ENCODE measurements at places on chromosomes 1 and 21. TPM values are rescaled to one million over a fixed set of nuclear protein-coding genes. Genes with fewer than 3 reads are reported as not detected.

The HIVEP3 gene
- total RNA-seq = 13.6 TPM

The GBP3 gene
- total RNA-seq = 2.4 TPM

The PLA2G2A gene
- total RNA-seq = 0.36 TPM

- DNase-seq = no peak
Observed at GRCh38 chr1:84122780-84123382, 21.2 kb upstream of the PRKACB start.

GRCh38 chr1:21647431-21648351 lies 21.5 kb downstream of the RAP1GAP start:
- DNase-seq = no peak

DNA sequence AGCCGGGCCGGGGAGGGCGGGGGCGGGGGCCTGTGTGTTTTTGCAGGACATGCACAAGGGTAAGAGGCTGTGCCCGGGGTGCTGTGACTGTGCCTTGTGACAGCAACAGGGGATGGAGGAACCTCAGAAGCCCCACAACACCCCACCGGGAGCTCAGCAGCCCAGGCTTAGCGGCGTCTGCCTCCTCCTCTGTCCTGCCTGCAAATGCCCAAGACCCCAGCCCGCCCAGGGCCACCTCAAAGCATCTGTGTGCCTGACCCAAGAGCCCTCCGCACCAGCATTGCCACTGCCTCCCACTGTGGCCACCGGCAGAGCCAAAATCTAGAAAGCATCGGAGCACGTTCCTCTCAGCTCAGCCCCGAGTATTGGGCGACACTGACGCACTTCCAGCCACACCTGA lies 2.7 kb upstream of the ACTRT2 start:
- DNase-seq = no peak

DNA sequence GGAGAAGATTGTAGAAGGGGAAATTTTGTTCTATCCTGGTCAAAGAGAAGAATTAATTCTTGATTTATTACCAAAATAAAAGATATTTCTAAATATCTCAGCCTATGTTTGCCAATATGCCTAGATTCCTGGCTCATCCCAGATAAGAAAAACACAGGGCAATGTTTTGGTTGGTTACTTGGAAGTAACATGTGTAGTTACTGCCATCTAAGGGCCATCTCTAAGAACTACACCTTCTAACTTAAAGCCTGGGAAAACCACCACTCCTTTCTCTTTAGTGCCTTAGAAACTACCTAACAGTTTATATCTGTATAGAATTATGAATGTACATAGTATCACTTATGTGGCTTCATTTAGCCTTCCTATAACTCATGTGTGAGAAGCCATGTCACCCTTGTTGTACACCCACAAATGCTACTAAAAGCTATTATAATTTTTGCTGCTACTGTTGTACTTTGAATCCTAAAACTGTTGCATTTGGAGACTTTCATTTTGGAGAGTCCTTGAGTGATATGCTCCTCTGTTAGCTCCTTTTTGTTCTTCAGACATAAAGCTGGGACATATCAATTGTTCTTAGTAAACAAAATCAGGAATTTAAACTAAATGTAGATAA lies 4.5 kb downstream of the AIM2 start:
- no peak for DNase-seq

The DNALI1 gene
- not detected for total RNA-seq

DNA sequence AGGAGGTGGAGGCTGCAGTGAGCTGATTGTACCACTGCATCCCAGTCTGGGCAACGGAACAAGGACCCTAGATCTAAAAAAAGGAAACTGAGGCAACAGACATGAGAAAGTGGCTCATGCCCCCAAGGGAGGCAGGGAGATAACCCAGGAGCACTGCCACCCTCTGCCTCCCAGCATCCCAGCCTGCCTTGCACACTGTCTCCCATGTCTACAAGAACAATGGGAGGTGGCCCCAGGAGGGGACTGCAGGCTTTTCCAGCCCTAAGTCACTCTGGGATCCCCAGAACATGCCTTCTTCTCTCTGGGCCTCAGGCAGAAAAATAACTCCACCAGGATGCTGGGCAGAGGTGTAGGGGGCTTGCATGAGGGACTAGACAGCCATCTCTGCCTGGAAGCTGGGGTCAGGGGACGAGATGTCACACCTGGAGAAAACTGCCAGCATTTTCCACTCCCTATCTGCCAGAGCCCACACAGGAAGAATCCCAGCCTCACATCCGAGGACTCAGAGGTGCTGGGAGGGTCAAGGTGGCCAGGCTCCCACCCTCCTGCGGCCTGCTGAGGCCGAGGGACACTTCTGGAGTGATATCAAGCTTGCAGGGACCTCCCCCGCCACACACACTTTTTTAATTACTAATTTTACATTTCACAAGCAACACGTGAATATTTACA lies 21.4 kb downstream of the RUNX3 start:
- no peak for DNase-seq

GRCh38 chr1:207848234-207848633 lies 62.7 kb downstream of the CD34 start:
- DNase-seq = no peak

DNA sequence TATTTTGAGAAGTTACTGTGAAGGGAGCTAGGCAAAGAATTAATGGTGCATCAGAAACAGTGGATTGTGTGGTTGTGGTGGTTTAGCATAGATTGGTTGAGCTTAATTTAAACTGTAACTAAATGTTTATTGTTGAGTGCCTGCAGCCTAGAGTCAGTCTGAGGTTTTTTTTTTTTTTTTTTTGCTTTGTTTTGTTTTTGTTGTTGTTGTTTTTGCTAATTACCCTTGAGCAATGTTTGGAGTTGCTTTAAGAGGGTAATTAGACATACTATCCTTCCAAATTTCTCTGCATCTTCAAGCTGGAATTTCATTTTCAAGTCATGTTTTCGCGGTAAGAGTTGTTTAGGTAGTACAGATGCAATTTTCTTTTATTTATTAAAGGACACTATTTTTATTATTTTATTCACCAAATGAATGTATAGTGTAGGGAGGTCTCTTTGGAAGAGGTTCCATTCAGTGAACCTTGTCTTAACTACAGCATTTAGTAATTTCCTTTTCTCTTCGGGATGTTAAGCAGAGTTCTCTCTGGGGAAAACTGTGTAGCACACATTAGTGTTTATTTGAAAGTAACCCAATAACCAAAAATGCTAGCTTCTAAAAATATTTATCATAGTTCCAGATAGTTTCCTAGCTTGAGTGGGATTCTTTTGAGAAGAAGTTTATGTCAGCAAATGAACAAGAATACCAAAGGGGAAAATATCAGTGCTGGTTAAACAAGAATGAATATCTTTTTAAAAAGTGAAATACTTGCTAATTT lies 82.3 kb downstream of the CLIC4 start:
- DNase-seq = no peak

DNA sequence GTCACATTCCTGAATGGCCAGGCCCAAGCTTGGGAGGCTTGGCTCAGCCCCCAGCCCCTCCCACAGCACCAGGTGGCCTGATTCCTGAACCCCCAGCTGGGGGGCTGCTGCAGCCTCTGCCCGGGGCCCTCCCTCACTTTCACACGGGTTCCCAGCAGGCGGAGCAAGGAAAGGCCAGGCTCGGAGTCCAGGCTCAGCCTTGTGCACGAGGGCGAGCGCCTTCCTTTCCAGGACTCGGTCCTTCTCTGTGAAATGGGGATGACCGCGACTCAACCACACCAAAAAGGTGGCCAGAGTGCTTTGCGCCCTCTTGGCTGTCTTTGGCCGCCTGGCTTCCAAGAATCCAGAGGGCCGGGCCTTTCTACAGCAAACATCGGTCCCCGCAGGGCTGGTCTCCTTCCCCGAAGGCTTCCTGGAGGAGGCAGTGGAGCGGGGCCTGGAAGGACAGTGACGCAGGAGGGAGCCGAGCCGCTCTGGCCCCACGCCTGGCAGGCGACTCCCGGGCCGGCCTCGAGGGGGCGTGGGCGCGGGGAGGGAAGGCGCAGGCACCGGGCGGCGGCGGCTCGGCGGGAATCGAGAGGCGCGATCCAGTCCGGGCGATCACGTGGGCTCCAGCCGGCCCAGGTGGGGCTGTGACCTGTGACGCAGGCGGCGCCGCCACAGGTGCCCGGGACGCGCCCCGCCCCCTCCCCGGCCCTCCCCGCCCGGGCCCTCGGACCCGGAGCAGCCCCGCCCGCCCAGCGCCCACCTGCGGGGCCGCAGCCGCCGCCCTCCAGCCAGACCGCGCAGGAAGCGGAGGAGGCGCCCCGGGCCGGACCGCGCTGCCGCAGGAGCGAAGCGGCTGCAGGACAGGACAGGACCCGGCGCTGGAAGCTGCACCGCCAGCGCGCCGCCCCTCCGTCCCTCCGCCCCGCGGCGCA lies at the start of gene ARHGEF16:
ARHGEF16 (plus strand) TSS at position 775 of the 920 bp plus-strand sequence. CDS start 8,420 bp downstream, outside the sequence.
- DNase-seq = no peak

The GABRD gene
- total RNA-seq = not detected

- no peak for DNase-seq
Observed at GRCh38 chr1:196178083-196178635, 430.1 kb downstream of the KCNT2 start.

- no peak for DNase-seq
Observed at GRCh38 chr1:7632176-7632575, 138.9 kb upstream of the VAMP3 start.

- peak; percentile 35 for DNase-seq
Observed at GRCh38 chr1:201511941-201512539, 5.1 kb upstream of the CSRP1 start.

- DNase-seq = no peak
Observed at GRCh38 chr1:197842646-197843045, 59.8 kb upstream of the C1orf53 start.

GRCh38 chr1:227775841-227776240 lies 39.6 kb upstream of the PRSS38 start:
- no peak for DNase-seq

The CATSPER4 gene
- total RNA-seq = not detected

DNA sequence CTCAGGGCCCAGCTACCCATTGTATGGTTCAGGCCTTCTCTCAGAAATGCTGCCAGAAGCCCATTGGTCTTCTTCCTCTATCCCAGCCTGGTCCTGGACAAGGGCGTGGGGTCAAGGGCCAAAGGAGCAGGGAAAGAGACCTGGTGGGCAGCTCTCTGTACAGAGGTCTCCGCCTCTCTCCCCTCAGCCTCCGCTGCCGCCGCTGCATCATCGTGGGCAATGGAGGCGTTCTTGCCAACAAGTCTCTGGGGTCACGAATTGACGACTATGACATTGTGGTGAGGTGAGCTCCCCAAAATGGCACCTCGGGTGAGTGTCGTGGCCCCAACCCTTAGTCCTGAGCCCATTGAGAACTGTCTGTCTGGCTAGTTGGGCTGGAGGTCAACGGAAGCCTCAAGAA lies 34.6 kb upstream of the ARTN start:
- no peak for DNase-seq

The IGSF3 gene
- 18.0 TPM for total RNA-seq

The FAM163A gene
- total RNA-seq = not detected

DNA sequence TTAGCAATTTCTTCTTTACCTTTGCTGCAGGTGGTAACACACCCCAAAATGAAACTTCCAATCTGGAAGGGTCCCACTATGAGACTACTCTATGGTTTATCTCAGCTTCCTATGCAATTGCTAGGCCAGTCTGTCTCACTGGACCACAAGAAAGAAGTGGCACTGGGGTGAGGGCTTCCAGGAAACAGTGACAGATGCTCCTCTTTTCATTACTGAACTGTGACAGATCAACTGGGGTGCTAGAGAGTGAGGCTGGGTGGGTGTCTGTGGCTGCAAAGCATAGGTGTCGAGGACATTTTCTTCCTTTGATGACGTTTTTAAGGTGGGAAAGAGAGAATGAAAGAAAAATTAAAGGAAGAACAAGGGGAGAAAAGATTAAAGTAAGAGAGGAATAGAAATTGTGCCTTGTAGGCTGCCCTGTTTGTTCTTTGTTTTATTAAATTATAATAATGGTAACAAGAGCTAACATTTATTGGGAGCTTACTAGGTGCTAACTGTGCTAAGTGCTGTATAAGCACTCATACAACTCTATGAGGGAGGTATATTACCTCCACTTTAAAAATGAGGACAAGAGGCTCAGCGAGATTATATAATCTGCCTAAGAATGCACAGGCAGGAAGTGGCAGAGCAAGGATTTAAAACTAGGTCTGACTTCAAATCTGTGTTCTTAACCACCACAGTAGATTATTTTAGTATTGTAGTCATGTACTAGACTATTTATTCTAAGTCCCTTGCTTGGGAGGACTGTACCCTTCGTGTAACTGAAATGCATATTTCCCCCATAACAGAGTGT lies 27.8 kb upstream of the DMRTA2 start:
- no peak for DNase-seq

- DNase-seq = no peak
Observed at GRCh38 chr1:192749349-192749748, 59.5 kb upstream of the RGS2 start.

- no peak for DNase-seq
Observed at GRCh38 chr1:172637522-172637921, 21.4 kb upstream of the FASLG start.

GRCh38 chr1:36784147-36784859 lies 250.0 kb downstream of the GRIK3 start:
- DNase-seq = no peak

The RHEX gene
- total RNA-seq = 11.4 TPM

The RIPK4 gene
- not detected for total RNA-seq

The PLEKHN1 gene
- 0.43 TPM for total RNA-seq

The POU3F1 gene
- 0.53 TPM for total RNA-seq

- DNase-seq = no peak
Observed at GRCh38 chr21:31668651-31669491, 9.4 kb downstream of the SOD1 start.

The NKAIN1 gene
- not detected for total RNA-seq

The IL24 gene
- 0.16 TPM for total RNA-seq

- no peak for DNase-seq
Observed at GRCh38 chr1:158274797-158275196, 14.9 kb upstream of the CD1C start.

DNA sequence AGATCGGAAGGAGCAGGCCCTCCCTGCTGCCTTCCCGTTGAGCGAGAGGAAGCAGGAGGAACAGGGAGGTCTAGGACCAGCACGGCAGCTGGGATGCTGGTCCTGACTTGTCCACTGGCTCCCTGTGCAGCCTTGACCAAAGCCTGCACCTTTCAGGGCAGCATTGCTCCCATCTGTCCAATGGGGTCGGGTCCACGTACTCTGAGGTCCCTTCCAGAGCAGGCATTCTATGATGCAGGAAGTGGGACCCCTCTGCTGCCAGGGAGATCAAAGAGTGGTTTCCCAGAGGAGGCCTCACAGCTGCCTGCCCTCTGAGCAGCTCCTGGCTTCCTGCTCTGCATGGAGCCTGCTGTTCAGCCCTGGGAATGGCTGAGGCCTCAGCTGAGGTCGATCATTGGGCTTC lies 21.7 kb upstream of the ZNF362 start:
- DNase-seq = no peak

- no peak for DNase-seq
Observed at GRCh38 chr1:180924939-180925338, 12.2 kb downstream of the KIAA1614 start.

Data from GM12878 (cell line).